Caki2 (cell line): ENCODE measurements at places on chromosomes 3 and 15. TPM values are rescaled to one million over a fixed set of nuclear protein-coding genes. Genes with fewer than 3 reads are reported as not detected.

SST gene
- total RNA-seq = 219 and 309 TPM in 2 replicates

STAC gene
- total RNA-seq = 8.7 and 13.3 TPM in 2 replicates

FRMD5 gene
- 0.51 and 4.0 TPM in 2 replicates for total RNA-seq

UBR1 gene
- 15.1 and 37.6 TPM in 2 replicates for total RNA-seq

GASK1A gene
- total RNA-seq = 0.24 TPM in 1 of 2 replicates, not detected in the other

CYP11A1 gene
- total RNA-seq = not detected in 2 replicates

SV2B gene
- total RNA-seq = not detected in 2 replicates

KBTBD13 gene
- not detected in 2 replicates for total RNA-seq

TFG gene
- total RNA-seq = 75.9 and 79.6 TPM in 2 replicates

DNA sequence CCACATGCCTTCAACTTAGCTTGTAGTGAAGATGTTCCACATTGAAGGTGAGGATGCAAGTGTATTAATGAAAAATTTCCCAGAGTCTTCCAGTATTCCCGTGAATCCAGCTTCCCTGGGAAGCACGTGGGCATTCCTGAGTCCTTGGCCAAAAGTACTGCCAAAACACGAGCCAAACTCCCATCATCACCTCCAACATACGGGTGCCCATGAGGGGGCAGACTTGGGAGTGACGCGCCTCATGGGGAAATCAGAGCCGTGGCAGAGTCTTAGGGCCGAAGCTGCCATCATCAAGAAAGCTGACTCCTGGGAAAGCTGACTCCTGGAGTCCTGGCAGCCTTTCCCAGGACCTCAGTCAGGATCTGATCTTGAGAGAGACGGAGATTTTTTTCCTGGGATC, 20.1 kb upstream of the TM2D3 start:
- no peak for DNase-seq

- no peak for DNase-seq
Measured at GRCh38 chr3:186511245-186511644, 32.9 kb downstream of the CRYGS start.

DNA sequence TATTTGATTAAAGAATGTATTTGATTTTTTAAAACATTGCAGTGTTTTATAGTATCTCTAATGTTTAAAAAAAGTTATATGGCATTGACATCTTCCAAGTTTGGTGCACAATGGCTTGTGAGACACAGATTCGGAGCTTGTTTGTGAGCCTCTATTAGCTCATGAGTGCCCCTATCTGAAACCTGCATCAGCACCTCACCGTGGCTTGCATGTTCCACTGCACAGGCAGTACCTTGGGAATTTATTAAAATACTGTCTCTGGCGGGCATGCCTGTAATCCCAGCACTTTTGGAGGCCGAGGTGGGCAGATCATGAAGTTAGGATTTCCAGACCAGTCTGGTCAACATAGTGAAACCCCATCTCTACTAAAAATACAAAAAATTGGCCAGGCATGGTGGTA, 6.8 kb upstream of the RTP2 start:
- DNase-seq = no peak

GRCh38 chr3:189500798-189501495, 130.2 kb upstream of the TP63 start:
- no peak for DNase-seq

- no peak for DNase-seq
Measured at GRCh38 chr15:100703032-100703578, 100.7 kb downstream of the ASB7 start.

DNA sequence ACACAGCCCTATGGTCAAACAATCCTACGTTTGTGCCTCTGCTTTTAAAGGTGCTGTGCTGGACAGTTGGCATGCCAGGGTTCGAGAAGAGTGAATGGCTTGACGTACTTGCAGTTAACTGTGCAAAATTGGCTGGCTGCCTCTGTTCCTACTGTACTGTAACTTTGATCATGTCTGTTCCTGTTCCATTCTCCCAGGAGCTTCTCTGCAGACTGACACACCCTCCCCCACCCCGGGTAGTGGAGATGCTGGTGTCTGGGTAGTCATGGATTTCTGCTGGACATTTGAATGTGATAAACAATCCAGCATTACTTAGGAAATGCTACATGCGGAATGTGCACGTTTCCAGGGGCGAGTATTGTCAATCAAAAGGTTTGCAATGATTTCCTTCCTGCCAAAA, 6.5 kb upstream of the VILL start:
- DNase-seq = no peak

- no peak for DNase-seq
Measured at GRCh38 chr15:84905016-84905916, 20.8 kb downstream of the SLC28A1 start.

DNA sequence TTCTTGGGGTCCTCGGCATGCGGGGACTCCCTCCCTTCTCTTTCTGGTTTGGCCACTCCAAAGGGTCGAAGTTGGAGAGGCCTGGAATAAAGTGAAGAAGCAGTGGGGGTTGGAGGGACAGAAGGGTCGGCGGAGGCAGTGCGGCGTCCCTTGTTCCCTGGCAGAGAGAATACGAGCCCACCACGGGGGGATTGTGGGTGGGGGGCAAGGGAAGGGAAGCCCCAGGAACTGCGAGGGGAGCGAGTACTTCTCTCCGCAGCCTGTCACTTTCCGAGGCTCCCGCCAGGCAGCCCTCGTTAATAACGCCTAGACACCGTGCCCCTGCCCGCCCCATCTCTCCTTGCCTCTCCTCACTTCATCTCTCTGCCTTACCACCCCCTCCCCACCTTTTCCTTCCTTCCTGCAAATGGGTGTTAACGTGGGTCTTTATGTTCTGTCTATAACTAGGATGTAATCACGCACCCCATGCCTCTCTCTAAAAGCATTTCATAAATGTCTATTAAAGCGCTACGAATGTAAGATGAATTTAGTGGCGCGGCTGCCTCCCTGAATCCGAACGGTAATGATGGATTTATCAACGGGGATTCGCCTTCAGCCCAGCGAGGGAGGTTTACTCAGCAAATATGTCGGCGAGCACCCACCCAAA, 13.7 kb downstream of the NR2F2 start:
- DNase-seq = no peak

DNA sequence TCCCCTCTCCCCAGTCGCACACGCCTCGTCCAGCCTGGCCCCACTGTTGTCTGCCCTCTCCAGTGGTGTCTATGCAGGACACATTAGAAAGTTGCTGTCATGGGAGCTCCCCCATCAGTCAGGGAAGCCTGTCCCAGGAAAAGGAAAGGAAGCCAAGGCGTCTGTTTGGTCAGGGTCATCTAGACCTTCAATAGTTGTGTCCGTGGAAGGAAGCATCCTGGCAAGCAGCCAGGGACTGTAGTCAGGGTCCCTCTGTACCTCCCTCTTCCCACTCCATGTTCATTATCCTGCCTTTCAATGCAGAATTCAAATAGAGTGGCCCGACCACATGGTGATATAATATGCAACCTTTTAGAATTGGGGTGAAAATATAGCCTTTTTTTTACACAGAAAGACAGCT, 60.7 kb upstream of the RAB6B start:
- DNase-seq = no peak

DNA sequence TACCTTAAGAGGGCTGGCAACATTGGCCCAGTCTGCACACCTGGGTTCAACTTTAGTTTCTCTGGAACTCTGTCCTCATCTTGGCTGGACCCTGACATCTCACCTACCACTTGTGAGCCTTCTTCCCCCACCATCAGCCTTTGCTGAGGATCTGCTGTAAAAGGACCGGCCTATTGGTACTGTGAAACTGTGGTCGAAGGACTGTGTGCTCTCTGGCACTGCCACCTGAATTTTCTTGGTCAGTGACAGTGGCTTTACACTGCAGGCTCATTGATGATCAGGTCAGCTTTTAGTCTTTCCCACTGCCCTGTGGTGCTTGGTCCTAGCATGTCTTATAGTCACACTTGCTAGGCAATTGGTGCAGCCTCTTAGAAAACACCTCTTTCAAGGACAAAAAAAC, 86.9 kb downstream of the PEX5L start:
- DNase-seq = no peak

- no peak for DNase-seq
Measured at GRCh38 chr3:112856537-112856936, 9.9 kb upstream of the CD200R1L start.

DNA sequence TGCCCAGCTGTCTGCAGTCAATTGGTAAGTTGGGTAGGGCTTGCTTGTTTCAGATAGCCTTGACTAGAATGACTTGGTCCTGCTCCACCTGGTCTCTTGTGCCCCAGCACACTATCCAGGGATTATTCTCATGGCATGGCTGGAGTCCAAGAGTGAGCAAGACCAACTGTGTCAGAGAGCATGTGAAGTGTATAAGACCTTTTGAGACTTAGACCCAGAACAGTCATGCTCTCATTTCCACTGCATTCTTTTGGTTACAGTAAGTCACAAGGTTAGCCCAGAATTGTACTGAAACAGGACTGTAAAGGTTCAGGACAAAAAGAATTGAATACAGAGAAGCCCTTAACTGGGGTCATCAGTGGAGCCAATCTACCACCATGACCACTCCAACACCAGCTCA, 650.8 kb upstream of the ADAMTS9 start:
- no peak for DNase-seq

DNA sequence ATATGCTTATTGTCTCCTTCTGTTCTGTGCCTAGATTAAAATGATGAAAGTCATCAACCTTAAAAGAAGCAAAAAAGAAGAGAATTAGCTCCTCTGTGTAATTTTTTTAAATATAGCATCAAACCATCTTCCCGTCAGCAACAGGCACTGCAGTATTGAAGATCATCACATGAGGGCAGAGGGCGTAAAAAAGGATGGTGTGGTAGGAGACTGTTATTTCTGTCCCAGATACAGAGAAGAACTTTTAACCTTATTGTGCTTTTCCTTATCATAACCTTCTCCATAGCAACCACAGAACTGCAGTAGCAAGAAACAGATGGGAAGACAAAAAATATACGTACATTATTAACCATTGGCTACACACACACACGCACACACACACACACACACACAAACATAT, 88.8 kb downstream of the IGSF11 start:
- DNase-seq = no peak

DNA sequence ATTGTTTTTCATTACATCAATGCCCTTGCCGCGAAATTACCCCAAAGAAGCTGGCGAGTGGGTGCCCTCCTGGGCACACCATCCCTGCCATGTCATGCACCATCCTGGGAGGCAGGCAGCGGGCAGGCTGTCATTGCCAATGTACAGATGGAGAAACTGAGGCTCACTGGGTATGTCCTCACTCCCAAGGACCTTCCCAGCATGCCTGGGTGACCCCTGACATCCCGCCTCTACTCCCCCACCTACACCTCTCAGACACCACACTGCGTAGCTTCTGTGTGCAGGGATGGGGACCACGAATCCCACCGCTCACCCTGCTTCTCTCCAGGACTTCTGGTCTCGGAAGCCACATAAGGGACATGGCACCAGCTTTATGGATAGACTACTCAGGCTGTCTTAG, 41.0 kb upstream of the SLC41A3 start:
- no peak for DNase-seq

DNA sequence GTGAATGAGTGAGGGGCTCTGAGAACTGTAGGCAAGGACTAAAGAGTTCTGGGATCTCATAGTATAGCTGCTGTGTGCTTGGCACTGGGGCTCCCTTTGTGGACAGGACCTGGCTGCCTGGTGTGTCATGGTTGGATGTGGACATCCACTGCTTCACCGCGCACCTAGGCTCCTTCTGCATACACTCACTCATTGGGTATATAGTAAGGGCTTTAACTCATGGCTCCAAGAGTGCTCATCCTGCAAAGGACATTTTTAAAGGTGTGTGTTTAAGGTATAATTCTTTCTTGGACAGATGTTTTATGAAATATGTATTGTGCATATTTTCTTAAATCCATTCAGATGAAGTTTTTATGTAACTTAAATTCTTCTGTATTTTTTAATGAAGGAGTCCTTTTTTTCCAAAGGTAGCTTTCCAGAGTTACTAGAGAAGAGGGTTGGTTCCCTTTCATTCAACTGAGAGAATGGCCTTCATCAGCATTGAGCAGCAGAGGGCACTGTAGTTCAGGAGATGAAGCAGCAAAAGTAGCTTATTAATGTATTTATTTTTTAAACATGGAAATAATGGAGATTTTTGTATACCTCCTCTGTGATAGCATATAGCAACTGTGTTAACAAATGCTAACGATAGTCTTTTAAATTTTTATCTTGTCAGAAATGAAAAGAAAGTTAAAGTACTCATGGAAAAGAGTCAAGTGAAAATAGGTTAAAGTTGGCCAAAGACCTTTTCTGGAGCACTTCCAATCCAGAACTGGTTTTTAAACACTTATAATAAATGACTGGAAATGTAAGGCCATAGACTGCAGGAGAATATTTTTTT, 25.2 kb downstream of the OXNAD1 start:
- no peak for DNase-seq

DNA sequence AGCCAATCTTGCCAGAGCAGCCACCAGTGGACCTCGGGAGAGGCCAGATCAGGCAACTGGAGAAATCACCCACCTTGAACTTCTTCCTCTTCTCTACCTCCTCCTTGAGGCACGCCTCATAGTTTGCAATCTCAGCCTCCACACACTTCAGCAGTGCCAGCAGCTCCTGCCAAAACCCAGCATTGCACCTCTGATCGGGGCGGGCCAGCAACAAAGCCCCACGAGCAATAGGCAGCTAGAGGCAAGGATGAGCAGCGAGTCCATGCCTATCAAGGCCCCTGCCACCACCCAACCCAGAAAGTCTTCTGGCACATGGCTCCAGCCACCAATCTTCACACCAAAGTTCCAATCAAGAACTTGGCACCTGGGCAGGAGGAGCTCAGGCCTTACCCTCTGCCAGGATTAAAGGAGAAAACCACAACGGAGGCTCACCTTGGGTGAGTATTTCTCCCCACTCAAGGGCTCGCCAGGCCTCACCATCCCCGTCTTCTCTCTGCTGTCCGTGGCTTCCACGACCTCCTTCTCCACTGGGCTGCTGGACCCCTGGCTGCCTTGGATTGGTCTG, 42.1 kb downstream of the SEMA3G start:
- DNase-seq = no peak
